ENCODE measurements at places on chromosomes 4 and X.

- no peak for DNase-seq
Measured at GRCh38 chr4:122879001-122879400, 43.4 kb downstream of the NUDT6 start.

DNA sequence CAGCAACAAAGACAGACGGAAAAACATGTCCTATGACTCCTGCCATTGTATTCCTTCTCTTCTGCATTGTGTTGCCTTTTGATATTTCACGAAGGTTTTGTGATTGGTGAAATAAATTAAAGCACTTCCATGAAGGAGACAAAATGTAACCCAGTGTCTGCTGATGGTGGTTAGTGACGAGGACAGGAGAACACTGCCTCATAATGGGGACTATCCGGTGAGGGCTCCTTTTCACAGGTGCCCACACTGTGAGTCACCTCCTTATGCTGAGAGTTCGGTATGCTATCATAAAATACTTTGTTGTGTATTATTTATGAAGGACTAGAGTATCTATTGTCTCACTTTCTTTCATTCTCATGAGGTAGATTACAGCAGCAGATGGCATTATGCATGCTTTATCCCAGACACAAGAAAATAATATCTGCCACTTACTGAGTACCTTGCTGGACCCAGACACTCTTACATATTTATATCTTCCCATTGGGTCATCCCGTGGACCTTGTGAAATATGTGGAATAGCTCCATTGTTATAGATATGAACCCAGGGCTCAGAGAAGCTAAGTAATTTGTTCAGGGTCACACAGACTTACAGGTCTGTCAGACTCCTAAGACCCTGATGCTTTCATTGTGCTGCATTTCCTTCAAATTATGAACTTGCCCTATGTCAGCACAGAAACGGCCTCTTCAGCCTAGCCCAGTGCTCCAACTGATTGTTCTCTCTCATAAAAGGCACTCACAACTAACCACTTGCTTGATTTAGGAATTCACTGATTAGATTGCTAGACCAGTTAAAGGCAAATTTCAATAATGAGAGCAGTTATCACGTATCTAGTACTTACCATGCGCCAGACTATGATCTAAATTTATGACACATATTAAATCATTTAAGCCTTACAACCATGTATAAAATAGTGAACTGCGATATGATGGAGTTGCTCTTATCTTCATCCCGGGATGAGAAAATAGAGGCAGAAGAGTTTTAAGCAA, 31.2 kb downstream of the PLS3 start:
- DNase-seq, result no peak

- DNase-seq, result no peak
Measured at GRCh38 chrX:13599491-13599890, 30.1 kb downstream of the EGFL6 start.

DNA sequence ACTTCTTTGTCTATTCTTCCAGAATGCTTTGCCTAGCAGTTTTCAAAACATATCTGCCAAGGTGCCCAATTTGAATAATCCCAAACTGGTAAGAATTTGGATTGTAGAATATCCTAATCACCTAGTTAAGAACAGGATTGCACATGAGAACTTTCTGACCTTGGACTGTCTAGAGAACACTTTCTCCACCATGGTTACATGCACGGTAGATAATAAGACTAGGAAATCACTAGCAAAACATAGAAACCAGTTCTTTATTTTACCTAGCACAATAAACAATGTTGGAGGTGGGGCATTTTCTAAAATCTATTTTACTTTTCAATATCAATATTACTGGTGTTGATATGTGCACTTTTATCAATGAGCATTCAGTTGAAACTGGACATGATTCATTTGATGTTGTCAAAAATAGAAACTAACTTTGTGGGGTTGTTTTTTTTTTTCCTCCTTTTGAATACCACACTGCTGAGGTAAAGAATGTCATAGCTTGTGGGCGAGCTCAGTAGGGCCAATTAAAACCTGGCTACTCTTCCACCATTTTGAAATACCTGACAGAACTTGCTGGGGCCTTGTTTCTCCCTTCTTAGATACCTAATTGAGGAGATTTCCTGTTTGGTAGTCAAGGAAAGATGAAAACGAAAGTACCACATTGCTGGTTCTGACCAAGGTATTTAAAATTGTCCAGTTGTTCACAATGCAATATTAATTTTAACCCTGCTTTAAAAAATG, 10.4 kb downstream of the MID1IP1 start:
- no peak for DNase-seq

DNA sequence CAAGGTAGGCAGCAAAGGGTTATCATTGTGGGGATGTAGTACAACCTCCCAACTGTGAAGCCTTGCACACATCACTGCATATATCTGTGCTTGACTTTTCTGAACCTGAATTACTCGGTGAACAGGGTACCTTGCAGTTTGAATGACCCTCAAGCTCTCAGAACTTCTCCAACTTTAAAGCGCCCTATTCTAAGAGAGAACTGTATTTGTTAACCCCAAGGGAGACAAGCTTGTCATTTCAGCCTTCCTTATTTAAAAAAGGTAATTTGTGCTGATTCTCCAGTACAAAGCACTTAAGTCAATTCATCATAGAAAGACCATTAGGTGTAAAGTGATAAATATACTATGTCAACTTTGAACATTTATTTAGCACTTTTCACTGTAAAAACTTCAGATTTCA, 122.0 kb upstream of the STS start:
- no peak for DNase-seq

Data from omental fat pad (tissue), 4 donors.